ENCODE measurements at places on chromosomes 6 and 20. TPM values are rescaled to one million over a fixed set of nuclear protein-coding genes. Genes with fewer than 3 reads are reported as not detected.

Gene EGFL8
- 13.1 TPM for total RNA-seq

DNA sequence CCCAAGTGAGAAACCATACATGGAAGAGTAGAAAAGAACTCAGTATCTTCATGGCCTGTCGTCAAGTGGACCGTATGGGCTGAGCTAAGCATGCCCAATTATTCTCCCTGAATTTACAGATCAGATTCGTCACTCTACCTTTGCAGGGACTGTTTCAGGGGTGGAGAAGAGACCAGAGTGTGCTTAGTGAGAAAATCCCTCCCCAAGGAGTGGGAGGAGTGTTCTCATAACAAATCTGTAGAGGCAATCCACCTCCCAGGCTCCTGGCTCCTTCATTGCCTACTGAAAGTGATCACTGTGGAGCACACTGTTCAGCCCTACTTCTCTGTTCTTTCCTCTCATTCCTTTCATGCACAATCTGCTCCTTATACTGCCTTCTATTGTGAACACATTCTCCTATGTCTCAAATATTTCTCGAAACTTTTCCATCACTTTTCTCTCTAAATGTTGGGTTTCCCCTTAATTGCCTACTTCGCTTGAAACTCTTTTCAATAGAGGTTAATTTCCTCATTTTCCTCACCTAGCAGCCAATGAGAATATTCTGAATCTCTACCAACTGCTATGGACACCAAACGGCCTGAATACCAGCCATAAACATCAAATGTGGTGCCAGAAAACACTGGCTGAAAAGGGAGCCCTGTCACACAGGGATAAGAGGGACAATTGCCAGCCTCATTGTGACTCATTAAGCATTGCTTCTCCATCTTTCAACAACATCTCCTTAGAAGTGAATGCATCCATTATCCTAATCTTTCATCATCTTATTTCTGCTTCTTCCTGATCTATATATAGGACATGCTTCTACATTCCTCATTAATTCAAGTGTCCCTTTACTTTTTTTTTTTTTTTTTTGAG lies 398.3 kb downstream of the UTRN start:
- no peak for DNase-seq

DNA sequence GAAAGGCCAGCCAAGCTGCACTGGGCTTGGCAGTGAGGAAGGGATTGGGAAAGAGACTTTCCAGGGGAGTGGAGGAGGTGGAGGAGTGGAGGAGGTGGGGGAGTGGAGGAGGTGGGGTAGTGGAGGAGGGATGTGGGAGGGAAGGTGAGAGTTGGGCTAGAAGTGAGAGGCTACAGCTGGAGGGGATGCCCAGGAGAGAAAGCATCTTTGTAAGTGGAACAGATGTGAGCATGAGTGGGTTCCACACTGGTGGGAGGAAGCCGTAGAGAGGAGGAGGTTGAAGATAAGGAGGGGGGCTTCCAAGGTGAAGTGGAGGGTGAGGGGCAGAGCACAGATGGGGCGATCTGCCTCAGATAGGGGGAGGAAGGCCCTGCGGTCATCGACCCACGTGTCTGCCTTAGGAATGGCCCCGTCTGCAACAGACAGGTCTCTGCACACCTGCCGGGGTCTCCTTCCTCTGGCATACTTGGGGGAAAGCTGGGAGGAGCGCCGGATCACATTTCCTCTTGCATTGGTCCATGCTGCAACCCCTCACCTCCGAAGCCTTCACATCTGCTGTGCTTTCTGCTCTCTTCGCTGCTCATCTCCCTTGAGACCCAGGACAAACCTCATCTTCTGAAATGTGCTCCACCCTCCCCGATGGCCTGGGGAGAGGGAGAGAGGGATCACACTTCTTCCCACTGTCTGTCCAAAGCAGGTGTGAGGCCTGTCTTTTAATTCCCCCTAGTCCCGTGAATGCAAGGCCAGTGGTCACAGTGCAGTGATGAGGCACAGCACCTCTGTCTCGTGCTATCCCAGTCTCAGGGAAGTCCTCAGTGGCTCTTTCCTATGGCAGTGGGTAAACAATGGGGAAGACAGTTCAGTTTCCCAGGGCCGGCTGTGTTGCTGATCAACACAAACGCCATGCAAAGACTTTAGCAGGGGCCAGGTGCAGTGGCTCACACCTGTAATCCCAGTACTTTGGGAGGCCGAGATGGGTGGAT lies 48.6 kb upstream of the SNX9 start:
- DNase-seq = no peak

DNA sequence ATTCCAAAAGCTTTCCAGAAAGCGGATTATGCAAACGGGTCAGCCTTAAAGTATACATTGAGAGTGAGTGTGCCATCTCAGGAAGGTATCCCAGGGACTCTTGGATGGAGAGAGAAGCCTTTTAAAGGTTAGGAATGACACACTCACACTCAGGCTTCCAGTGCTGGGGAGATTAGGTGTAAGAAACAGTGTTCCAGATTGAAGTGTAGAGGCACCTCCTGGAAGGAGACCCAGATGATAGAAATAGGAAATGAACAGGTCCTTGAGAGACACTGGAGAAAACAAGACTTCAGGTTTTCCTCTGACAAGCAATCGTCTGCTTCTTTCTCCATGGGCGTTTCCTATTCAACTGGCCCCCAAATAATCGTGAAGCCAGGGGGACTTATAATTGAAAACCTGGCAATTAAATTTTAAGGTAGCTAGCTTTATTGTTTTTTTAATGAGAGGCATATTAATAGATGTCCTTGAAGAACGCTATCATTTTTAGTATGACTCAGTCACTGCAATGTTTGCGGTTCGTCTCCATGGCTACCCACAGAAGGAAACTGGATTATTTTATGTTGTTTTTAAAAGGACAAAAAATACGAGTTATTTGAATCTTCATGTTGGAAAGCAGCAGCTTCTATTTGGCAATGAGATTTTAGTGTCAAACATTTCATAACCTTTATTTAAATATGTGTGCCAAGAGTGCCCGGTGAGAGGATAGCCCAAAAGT lies 85.3 kb downstream of the TRMT6 start:
- DNase-seq = peak; percentile 60

Gene NRSN1
- not detected for total RNA-seq

- peak; percentile 59 for DNase-seq
These were observed 37.0 kb downstream of the SYTL3 start for GRCh38 chr6:158686791-158687381.

Gene TULP1
- total RNA-seq = not detected

Gene GPR6
- not detected for total RNA-seq

Gene EYA4
- total RNA-seq = not detected

Gene MAS1
- total RNA-seq = not detected

- no peak for DNase-seq
These were observed 219.5 kb downstream of the BTBD9 start for GRCh38 chr6:38420207-38420606.

Gene TP53TG5
- 0.15 TPM for total RNA-seq

DNA sequence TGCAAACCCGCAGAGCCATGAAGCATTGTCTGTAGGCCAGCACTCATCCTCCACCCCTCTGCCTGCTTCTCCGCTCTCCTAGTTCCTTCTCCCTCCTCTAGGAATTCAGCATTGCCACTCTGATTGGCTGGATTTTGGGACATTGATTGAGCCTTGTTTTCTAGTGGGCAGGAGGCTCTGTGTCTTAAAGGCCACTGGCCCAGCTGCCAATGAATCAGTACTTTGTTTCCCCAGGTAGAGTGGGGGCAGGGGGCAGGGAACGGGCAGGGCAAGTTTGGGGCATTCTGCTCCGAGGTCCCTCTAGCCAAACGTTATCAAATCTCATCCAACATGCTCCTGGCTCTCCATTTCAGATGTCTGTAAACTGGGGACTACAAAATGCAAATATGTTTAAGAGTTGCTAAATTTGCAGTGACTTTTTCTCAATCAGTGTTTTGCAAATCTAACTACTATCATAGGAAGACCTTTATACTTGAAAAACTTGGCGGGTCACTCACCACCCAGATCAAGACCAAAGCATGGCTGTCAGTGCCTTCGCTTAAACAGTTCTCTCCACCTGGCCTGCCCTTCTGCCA lies 10.4 kb upstream of the BPI start:
- no peak for DNase-seq

DNA sequence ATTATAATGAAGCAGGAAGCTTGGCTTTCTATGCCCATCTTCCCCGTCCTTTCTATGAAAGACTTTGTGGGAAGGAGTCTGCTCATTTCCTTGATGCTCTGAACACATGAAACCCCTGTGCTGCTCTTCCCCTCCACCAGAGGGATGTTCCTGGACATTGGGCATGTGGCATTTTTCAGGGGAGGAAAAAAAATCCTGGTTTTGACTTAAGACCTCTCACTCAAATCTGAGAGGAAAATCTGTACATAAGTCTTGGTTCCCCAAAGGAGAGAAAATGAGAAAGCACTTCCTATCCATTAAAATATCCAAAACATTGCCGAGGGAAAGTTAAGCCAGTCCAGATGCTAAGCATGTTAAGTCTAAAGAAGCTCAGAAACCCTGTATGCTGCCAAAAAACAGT lies 393.0 kb downstream of the PAX1 start:
- no peak for DNase-seq

Gene BPIFA1
- not detected for total RNA-seq

GRCh38 chr6:20117474-20117873 lies 94.8 kb downstream of the MBOAT1 start:
- DNase-seq = no peak

Gene SLC26A8
- not detected for total RNA-seq

DNA sequence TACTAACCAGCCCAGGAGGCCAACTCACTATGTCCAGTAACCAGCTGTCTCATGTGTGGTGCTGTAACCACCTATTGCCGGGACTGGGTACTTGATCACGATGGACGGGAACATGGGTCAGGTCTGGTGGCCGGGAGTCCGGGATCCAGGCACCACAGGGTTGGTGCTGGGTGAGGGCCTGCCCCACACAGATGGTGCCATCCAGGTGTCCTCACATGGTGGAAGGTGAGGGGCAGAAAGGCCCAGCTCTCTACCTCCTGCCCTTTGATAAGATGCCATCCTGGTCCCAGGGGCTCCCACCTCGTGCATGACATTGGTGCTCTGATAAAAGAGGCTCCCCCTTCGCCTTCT lies 116.3 kb downstream of the TAF4 start:
- DNase-seq = no peak

Gene EFCAB8
- 0.30 TPM for total RNA-seq

DNA sequence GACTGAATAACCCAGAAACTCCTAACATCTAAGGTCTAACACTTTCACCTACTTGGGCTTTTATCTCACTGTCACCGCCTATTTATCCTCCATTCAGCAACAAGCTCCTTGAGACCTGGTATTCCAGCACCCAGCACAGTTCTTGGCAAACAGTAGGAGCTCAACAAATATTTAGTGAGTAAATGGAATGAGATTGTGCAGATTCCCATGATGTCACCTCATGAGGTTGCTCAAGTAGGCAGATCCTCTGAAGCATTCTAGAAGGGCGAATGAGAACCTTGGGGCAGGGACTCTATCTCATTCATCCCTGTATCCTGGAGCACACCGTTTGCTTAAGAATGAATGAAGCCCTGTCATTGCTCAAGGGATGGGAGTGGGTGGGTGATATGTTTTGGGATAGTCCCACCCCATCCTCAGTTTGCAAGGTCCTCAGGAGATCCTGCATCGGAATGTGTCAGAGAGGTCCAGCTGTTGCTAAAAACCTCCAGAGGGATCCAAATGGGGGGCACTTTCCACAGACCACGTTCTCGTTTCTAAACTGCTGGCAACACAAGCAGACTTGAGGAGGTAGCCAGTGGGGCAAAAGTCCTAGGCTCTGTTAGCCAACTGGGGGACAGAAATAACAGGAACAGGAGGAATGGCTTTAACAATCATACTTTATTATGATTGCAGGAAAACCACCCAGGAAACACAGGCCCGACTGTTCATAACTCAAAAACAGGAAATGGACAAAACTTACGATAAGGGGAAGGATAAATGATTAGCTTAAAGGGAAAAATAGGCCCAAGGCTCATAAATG lies 42.0 kb downstream of the EDN1 start:
- no peak for DNase-seq

DNA sequence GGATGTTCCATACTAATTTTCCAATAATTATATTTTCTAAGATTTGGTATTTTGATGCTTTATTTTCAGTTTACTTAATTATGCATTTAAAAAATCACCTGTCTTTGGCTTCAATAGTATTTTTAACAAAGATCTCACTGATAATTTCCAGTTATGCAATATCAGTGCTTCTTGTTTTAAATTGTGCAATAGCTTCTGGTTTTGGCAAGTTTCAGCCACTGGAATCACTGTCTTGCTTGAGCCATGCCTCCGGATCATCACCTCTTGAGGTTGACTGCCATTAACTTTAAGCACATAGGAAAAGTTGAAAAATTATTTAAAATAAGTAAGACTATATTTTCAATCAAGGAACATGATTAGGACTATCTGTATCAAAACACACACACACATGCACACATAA lies 1242.1 kb downstream of the HACE1 start:
- DNase-seq = no peak

- no peak for DNase-seq
These were observed 96.3 kb downstream of the PHF3 start for GRCh38 chr6:63731930-63732329.
